Activated CD4-positive, alpha-beta memory T cell treated with anti-CD3 and anti-CD28 coated beads for 36 hours (primary cell): ENCODE measurements at places on chromosomes 5 and 9. TPM values are rescaled to one million over a fixed set of nuclear protein-coding genes. Genes with fewer than 3 reads are reported as not detected.

GRCh38 chr9:108696156-108696555 lies 159.6 kb downstream of the ACTL7B start:
- no peaks in the 10 kb centered on the region for H3K4me1 ChIP-seq
- H3K36me3 ChIP-seq, result no peaks in the 10 kb centered on the region
- H3K4me3 ChIP-seq, result no peak overlapping the region

GRCh38 chr5:157571357-157571827 lies 4.2 kb downstream of the ADAM19 start:
- H3K4me1 ChIP-seq, result peaks cover 68% of the 10 kb centered on the region
- H3K36me3 ChIP-seq, result peaks cover 77% of the 10 kb centered on the region
- DNase-seq, result peak; percentile 60
- peak overlapping the region; percentile 92 for H3K4me3 ChIP-seq
- H3K27ac ChIP-seq, result peak overlapping the region; percentile 87

COL23A1 gene
- total RNA-seq, result not detected

SURF2 gene
- total RNA-seq, result 12.5 TPM

DNA sequence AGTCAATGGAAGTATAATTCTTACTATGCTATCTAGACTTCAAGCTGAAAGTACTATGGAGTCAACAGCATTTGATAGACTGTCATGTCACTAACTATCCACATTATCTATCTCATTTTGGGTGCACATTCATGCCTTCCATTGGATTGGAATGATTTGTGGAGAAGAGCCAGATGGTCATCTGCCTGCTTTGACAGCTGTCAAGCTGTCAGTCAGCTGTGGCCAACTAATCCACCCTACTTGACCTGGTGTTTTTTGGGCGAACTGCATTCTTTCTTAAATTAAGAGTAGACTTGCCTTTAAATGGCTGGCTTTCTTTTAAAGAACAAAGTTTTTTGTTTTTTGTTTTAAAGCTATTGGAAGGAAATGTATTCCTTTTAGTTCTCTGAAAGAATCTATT lies 151.5 kb downstream of the DCP2 start:
- H3K4me1 ChIP-seq, result no peaks in the 10 kb centered on the region
- no peak overlapping the region for H3K4me3 ChIP-seq
- DNase-seq, result no peak
- H3K27me3 ChIP-seq, result no peaks in the 10 kb centered on the region
- no peaks in the 10 kb centered on the region for H3K36me3 ChIP-seq
- H3K27ac ChIP-seq, result no peak overlapping the region

DNA sequence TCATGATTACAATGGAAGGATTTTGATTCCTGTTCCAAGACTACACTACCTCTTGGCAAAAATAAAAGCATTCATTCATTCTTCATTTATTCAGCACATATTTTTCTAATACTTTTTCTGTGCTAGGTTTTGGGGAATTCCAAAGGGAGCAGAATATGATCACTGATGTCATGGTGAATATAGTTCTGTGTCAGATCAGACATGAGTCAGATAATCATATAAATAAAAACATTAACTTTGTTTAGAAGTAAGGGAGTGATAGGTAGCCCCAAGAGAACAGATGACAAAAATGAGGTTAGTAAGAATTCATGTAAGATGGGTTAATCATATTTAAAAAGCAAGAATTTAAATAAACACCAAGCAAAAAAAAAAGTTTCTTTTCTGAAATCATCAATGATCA lies 94.1 kb upstream of the RANBP6 start:
- no peaks in the 10 kb centered on the region for H3K27me3 ChIP-seq
- no peaks in the 10 kb centered on the region for H3K36me3 ChIP-seq
- no peak overlapping the region for H3K27ac ChIP-seq
- peaks cover 17% of the 10 kb centered on the region for H3K4me1 ChIP-seq
- no peak for DNase-seq

GRCh38 chr9:27545471-27545870 lies 15.9 kb upstream of the MOB3B start:
- H3K4me1 ChIP-seq, result no peaks in the 10 kb centered on the region
- no peak overlapping the region for H3K4me3 ChIP-seq
- H3K36me3 ChIP-seq, result peaks cover 11% of the 10 kb centered on the region
- no peak overlapping the region for H3K27ac ChIP-seq
- no peak for DNase-seq
- H3K27me3 ChIP-seq, result no peaks in the 10 kb centered on the region

GRCh38 chr9:94160594-94161501 lies 76.6 kb downstream of the PTPDC1 start:
- no peak for DNase-seq
- peaks cover 12% of the 10 kb centered on the region for H3K4me1 ChIP-seq
- H3K27ac ChIP-seq, result no peak overlapping the region
- H3K27me3 ChIP-seq, result no peaks in the 10 kb centered on the region
- no peaks in the 10 kb centered on the region for H3K36me3 ChIP-seq

GCNT1 gene
- total RNA-seq, result 6.9 TPM

CDH12 gene
- total RNA-seq, result not detected

- H3K36me3 ChIP-seq, result no peaks in the 10 kb centered on the region
- no peaks in the 10 kb centered on the region for H3K27me3 ChIP-seq
- H3K4me1 ChIP-seq, result peaks cover 21% of the 10 kb centered on the region
- H3K27ac ChIP-seq, result peak overlapping the region; percentile 28
These were observed 1.1 kb upstream of the SNX24 start for GRCh38 chr5:122844136-122844909.

GRCh38 chr9:120740132-120740531 lies 25.9 kb upstream of the MEGF9 start:
- H3K27ac ChIP-seq, result no peak overlapping the region
- no peaks in the 10 kb centered on the region for H3K27me3 ChIP-seq
- no peaks in the 10 kb centered on the region for H3K4me1 ChIP-seq
- no peak overlapping the region for H3K4me3 ChIP-seq
- H3K36me3 ChIP-seq, result peaks cover 2% of the 10 kb centered on the region
- DNase-seq, result no peak

GRCh38 chr5:21071986-21072385 lies 1084.0 kb upstream of the CDH18 start:
- no peaks in the 10 kb centered on the region for H3K4me1 ChIP-seq
- no peaks in the 10 kb centered on the region for H3K27me3 ChIP-seq
- H3K36me3 ChIP-seq, result no peaks in the 10 kb centered on the region
- no peak for DNase-seq
- H3K4me3 ChIP-seq, result no peak overlapping the region

DNA sequence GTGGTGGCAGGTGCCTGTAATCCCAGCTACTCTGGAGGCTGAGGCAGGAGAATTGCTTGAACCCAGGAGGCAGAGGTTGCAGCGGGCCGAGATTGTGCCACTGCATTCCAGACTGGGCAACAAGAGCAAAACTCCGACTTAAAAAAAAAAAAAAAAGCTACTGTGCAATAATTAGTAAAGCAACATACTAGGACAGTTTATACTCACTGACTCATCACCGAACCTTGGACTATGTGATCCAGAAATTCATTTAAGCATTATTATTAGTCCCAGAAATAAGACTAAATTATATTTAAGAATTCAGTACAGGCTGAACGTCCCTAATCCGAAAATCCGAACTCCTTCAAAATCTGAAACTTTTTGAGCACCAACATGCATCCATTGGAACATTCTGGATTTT lies 37.8 kb downstream of the GOLPH3 start:
- no peak for DNase-seq
- H3K27me3 ChIP-seq, result no peaks in the 10 kb centered on the region
- H3K4me1 ChIP-seq, result peaks cover 38% of the 10 kb centered on the region

GABRA6 gene
- not detected for total RNA-seq

DNA sequence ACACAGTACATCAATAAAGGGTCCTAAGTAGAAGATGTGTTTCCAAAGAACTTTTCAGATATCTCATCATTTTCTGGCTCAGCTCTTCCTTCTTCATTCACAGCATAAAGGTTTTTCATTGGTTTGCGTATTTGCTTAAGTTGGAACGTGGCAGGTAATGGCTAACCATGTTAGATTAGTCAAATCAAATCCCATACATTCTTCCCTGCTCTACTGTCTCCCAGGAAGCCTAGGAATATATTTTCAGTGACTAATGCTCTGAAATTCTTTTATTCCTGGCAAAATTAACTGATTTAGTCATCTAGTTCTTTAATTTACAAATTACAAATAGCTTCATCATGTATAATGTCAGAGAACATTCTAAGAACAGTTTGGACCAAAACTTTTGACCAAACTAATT lies 99.6 kb upstream of the TMEM161B start:
- no peaks in the 10 kb centered on the region for H3K4me1 ChIP-seq
- H3K27me3 ChIP-seq, result no peaks in the 10 kb centered on the region
- DNase-seq, result no peak
- no peak overlapping the region for H3K27ac ChIP-seq

DNA sequence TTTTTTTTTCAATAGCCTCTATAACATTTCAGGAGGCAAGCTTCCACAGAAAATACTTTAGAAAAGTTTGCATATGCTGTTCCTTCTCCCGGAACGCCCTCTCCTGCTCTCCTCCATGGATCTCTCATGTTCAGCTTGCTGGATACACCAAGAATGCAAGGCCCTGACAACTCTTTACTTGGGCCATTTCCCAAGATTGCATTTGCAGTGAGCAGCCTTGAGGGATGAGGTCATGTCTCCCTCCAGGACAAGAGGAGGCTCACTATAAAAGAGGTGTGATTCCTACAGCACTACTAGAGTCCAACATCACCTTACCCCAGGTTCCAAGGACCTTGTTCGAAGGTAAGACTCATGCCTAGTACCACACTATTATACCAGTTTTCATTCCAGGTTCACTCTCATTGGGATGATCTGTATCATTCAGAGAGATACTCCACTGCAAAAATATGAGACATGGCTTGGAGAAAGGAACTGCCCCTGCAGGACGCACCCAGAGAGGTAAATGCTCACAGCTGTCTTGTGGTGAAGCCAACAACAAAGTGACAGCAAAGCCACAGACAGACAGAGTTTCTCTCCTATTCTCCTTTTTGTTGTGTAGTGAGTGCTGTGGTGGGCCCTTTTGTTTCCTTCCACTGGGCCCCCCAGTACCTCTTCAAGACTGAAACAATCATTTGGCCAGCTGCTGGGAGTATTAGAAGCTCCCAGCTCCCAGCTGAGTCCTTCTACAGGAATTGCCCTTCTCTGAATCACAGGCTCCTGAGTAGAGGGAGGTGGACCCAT lies 151.7 kb upstream of the ZNF366 start:
- DNase-seq, result no peak
- no peak overlapping the region for H3K4me3 ChIP-seq
- H3K27ac ChIP-seq, result no peak overlapping the region
- no peaks in the 10 kb centered on the region for H3K4me1 ChIP-seq

DNA sequence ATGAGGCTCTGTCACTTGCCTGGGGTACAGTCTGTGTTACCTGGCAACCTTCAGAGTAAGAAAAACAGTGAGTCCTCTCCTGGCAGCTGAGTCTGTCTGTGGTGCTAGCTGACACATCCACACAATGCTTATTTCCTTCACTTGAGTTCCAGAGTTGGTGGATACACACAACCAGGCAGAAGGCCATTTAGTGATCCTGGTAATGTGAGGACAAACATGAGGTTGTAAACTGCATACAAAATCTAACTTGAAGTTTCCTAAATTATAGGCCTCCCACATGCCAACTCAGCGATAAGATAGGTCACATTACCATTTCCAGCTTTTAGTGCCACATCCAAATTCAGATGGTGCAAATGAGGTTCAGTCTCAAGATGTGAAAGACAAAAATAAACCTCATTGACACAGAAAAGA lies 125.5 kb downstream of the DCP2 start:
- H3K4me1 ChIP-seq, result no peaks in the 10 kb centered on the region
- H3K27me3 ChIP-seq, result no peaks in the 10 kb centered on the region
- no peak for DNase-seq
- no peak overlapping the region for H3K27ac ChIP-seq
- no peak overlapping the region for H3K4me3 ChIP-seq
- peaks cover 4% of the 10 kb centered on the region for H3K36me3 ChIP-seq

PCDHB10 gene
- total RNA-seq, result not detected

MTAP gene
- total RNA-seq, result 55.6 TPM

BSPRY gene
- total RNA-seq, result 7.6 TPM

PTPRD gene
- not detected for total RNA-seq

DNA sequence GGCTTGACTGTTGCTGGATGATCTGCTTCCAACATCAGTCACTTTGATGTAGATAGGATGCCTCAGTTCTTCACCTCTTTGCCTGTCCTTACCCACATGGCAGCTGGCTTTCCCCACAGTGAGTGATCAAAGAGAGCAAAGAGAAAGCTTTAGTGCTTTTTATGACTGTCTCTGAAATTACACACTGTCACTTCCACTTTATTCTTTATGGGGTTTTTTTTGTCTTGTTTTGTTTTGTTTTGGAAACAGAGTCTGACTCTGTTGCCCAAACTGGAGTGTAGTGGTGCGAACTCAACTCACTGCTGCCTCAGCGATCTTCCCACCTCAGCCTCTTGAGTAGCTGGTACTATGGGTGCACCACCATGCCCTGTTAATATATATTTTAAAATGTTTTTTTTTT lies 32.4 kb upstream of the C5orf24 start:
- H3K4me1 ChIP-seq, result peaks cover 6% of the 10 kb centered on the region
- peaks cover 30% of the 10 kb centered on the region for H3K36me3 ChIP-seq
- H3K4me3 ChIP-seq, result no peak overlapping the region

DNA sequence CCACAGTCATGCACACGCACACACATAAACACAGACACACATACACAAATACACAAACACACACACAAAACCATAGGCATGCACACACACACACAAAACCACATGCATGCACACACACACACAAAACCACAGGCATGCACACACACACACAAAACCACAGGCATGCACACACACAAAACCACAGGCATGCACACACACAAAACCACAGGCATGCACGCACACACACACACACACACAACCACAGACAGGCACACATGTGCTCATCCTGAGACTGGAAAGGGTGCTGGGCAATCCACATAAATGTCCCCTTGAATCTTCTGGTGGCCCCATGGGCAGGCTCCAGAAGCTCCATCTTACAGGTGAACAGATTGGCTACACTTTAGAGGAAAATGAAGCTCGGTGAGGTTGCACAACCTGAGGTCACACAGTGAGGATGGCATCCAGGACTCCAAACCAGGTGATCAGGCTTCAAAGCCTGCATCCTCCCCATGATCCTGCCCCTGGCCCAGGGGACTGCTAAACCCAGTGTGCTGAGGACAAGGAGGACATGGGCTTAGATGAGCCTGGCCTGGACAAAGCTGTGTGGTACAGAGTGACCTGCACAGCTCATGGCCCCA lies 144.8 kb downstream of the GADD45G start:
- no peak overlapping the region for H3K4me3 ChIP-seq
- H3K36me3 ChIP-seq, result no peaks in the 10 kb centered on the region

GRCh38 chr9:124493794-124494479 lies 13.3 kb downstream of the NR5A1 start:
- no peaks in the 10 kb centered on the region for H3K27me3 ChIP-seq
- no peaks in the 10 kb centered on the region for H3K36me3 ChIP-seq
- H3K4me3 ChIP-seq, result no peak overlapping the region
- H3K27ac ChIP-seq, result no peak overlapping the region
- peaks cover 4% of the 10 kb centered on the region for H3K4me1 ChIP-seq
- DNase-seq, result no peak

PLAC8L1 gene
- 0.36 TPM for total RNA-seq
